Calu3 (cell line): ENCODE measurements at places on chromosomes 6 and 20. TPM values are rescaled to one million over a fixed set of nuclear protein-coding genes. Genes with fewer than 3 reads are reported as not detected.

DNA sequence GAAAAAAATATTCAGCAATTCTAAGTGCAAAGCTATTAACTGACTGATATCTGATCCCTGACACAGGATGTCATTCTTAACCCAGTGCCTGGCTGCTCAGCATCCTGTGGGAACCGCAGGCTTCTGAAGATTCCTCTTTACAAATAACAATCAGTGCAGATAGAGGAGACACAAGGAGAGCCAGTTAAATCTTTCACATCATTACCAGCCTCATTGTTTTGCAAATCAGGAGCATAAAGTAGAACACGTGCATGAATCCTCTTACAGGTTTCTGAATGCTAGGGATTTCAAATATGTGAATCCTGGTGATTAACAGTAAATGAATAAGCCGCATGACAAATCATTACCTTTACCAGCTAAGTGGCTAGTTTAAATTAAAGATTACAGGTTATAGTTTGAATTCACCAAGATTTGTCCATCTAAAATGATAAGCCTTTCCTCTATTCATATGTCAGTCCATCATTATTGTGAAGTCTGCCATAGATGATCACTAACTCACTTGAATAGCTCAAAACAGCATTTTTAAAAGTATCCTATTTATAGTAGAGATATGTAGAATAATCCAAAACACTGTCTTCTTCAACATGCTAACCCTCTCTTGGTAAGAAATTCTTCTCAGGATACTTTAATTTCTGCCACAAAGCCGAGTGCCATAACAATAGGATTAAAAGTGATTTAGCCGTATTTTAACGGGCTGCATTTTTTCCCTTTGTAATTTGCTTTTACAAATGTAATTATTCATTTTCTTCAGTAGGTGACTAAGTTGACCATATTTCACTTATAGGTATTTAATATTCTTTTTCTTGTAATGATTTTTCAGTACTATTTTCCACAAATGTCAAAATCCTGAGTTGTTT, 367.3 kb upstream of the EPHA7 start:
- no peak for DNase-seq

GRCh38 chr6:42610416-42610815, 46.6 kb downstream of the UBR2 start:
- DNase-seq = no peak

GRCh38 chr20:59676851-59677182, 72.5 kb downstream of the PHACTR3 start:
- no peak for DNase-seq

DNA sequence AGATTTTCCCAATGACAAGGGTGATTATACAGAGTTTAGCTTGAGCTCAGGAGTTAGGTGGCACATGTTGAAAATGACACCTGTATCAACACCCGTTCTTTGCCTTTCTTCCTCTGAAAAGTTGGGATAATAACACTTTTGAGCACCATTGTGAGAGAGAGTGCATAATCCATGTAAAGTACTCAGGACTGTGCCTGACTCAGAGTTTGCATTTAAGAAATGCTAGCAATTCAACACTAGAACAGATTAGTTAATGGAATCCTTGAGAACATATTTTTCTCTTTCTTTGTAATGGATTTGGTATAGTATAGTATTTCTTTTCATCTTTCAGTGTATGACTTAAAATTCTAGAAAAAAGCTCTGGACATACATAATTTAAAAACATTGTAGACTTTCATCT, 449.2 kb downstream of the GJA1 start:
- DNase-seq = no peak

DNA sequence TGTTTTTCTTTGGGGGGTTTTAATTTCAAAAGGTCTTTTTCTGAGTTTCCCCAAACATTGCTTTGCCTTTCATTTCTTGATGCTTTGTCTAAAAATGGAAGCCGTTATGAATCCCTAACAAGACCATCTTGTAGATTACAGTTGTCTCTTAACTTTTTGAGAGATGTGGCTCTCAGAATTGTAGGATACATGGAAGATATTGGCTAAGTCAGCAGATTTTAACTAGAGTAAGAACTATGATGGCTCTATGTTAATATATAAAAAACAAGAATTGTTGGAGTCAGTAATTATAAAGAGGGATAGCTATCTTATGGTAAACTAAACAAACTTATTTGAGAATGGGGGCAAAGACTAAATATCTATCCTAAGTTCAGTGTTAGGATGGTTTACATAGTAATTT, 96.6 kb upstream of the HS3ST5 start:
- no peak for DNase-seq

DNA sequence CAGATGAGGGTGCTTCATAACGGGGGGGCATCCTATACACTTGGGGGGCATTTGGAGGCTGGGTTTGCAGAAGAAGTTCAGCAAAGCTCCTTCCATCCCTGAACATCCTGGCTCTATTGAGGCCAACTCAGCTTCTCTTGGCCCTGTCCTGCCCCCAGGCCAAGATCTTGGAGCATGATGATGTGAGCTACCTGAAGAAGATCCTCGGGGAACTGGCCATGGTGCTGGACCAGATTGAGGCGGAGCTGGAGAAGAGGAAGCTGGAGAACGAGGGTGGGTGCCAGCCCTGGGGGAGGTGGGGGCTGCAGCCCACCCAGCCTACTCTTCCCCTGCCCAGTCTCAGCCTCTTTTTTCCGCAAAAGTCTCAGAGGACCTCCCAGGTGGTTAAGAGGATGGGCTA, 17.2 kb downstream of the GDAP1L1 start:
- DNase-seq = no peak

- DNase-seq = peak; percentile 23
These were observed 27.9 kb upstream of the POPDC3 start for GRCh38 chr6:105207524-105208269.

- no peak for DNase-seq
These were observed 398.7 kb upstream of the MARCKS start for GRCh38 chr6:113458368-113459010.

- DNase-seq = no peak
These were observed 80.5 kb downstream of the DNAAF9 start for GRCh38 chr20:3326779-3327521.

- no peak for DNase-seq
These were observed 16.9 kb upstream of the SLC16A10 start for GRCh38 chr6:111070105-111071005.

GRCh38 chr6:41659935-41660334, 21.7 kb downstream of the MDFI start:
- no peak for DNase-seq

GRCh38 chr6:54621285-54621684, 225.3 kb upstream of the FAM83B start:
- DNase-seq = peak; percentile 31

GRCh38 chr6:28607990-28608389, 82.3 kb downstream of the GPX5 start:
- DNase-seq = no peak

GRCh38 chr6:25026723-25027122, 91.0 kb upstream of the RIPOR2 start:
- no peak for DNase-seq

- DNase-seq = peak; percentile 67
These were observed 25.4 kb downstream of the SLC17A9 start for GRCh38 chr20:62977613-62978560.

GRCh38 chr20:50671626-50672025, 19.7 kb downstream of the RIPOR3 start:
- DNase-seq = no peak

DNA sequence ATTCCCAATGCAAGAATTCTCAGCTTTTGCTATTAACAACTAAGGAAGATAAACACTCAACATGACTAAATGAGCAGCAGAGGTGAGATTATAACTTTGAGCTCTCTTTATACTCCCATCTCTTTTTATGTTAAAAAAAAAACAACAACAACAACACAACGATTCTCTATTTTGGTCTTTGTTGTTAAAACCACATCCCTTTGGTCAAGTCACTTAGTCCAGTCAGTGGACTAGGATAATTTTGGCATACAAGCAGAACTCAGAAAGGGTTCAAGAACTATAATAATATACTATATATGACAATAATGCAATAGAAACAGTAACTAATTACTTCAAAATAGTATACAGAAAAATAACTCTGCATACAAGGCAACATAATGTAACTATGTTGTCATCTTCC, 312.4 kb downstream of the RNGTT start:
- DNase-seq = no peak

DNA sequence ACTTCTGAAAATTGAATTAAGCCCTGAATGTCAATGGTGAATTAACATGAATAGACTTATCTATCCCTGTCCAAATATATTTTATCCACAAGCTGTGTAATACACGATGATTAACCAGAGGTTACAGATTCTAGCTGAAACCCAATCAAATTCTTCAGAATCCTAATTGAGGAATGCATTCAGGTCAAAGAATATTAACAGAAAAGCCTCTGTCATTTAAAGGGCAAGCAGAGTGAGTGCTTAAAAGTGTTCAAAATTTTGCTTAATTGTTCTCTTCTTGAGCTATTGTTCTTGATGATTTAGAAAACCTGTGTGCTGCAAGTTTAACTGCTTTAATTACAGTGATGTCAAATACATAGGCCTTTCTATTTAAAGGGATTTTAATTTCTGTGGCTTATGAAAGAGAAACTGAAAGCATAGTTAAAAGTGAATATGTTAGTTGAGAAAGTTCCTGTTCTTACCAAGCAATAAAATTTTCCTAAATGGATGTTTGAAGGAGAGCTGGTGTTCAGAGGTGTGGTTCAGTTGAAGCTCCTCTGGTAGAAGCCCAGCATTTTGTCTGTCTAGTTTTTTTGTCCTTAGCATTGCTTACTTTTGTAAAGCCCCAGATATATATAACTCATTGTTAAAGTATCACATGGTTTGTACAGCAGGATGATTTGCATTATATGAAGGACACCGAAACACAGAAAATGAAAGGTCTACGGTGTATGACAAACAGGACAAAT, 466.3 kb upstream of the PLCB4 start:
- DNase-seq = no peak

GRCh38 chr6:120938876-120939472, 395.3 kb downstream of the TBC1D32 start:
- DNase-seq = no peak

- DNase-seq = no peak
These were observed 98.9 kb upstream of the ZNF217 start for GRCh38 chr20:53692465-53693067.

GRCh38 chr6:52725535-52726192, 37.6 kb downstream of the GSTA2 start:
- peak; percentile 7 for DNase-seq

- DNase-seq = no peak
These were observed 92.7 kb downstream of the LY86 start for GRCh38 chr6:6681075-6681849.

DNA sequence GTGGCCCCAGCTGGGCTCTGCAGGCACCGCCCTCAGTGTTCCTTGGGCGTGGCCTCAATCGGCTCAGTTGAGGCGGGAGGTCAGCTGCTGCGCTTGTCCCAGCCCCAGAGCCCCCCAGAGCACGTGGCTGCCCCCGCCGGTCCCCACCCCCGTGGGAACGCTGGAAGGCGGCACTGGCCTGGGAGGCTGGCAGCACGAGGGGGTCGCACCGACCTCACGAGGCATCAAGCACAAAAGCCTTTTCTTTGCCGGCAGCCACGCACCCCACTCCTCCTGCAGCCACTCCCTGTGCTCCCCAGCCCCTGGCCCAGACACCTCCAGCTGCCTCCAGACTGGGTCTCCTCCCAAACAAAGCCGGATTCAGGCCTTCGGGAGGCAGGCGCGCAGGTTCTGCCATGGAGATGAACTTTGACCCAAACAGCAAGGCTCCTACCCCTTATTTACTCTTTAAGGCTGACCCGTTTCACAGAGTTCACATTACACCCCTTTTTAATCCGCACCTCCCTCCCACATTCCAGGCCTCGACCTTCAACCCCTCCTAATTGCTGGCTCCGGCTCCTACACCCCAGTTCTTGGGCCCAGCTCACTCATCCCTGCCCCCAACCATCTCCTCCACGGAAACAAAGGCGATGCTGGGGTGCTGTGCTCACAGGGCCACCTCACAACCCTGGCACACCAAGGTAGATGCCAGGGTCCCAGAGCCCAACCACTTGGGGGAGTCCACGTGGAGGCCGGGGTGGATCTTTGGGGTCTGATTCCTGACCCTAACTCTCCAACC, 111.7 kb downstream of the NOL4L start:
- peak; percentile 37 for DNase-seq

GRCh38 chr6:167996424-167997199, 859 bp upstream of the KIF25 start:
- no peak for DNase-seq

GRCh38 chr6:127277878-127278843, 11.5 kb downstream of the RNF146 start:
- no peak for DNase-seq

GRCh38 chr6:103680116-103680515, 1179.6 kb downstream of the HACE1 start:
- DNase-seq = no peak

DNA sequence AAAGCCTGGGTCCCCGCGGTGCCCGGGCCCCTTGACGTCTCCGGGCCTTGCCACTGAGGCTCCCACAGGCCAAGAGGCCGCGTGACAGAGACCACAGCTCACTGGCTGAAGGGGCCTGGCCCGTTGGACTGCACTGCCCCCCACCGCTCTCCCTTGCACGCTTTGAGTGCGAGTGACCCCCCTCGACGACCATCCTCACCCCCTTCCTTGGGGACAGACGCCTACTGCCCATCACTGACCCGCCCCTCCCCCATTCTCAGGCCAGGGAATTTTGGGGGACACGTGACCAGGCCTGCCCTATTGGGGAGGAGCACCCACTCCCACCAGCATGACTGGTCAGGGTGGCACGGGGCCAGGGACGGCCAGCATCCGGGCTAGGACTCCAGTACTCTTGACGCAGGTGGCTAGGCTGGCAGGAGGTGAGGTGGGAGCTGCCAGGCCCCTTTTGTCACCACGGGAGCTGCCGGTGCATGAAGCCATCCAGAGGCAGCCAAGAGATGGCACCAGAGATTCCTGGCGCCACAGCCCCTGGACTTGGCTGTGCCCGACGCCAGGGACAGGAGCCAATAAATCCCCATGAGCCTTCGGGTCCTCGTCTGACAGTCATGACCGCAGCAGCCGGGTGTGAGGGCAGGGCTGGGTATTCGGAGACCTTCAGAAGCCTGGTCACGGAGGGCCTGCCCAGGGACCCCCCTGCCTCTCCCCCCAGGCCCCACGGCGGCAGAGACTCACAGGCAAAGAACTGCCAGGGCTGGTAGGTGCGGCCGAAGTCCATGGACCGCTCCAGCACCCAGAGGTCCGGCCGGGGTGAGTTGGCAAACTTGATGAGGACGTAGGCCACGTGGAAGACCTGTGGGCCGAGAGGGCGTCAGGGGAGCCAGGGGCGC, 14.5 kb downstream of the LAMA5 start:
- DNase-seq = no peak

- DNase-seq = no peak
These were observed 51.0 kb upstream of the ASIP start for GRCh38 chr20:34190262-34190661.

Gene NDUFAF5
- total RNA-seq = 12.8 and 16.3 TPM in 2 replicates

Gene SIRPB1
- 3.3 and 3.4 TPM in 2 replicates for total RNA-seq

Gene MCM9
- total RNA-seq = 17.3 and 24.6 TPM in 2 replicates

Gene JPH2
- total RNA-seq = 0.50 and 0.59 TPM in 2 replicates

Gene NCR2
- not detected in 2 replicates for total RNA-seq

Gene HSPA1A
- 1,238 and 1,263 TPM in 2 replicates for total RNA-seq

Gene TCP11
- total RNA-seq = not detected in 2 replicates

Gene WFDC2
- 295 TPM in 2 replicates for total RNA-seq

Gene FOXF2
- 0.14 and 0.17 TPM in 2 replicates for total RNA-seq
